Head of caudate nucleus (tissue), 42 donors: ENCODE measurements at places on chromosomes 12 and 14.
A peak's percentile ranks its signal among the peaks of the same experiment; 100 is the strongest.

- DNase-seq, result no peak
Measured at GRCh38 chr14:61632401-61632800, 62.9 kb upstream of the HIF1A start.

DNA sequence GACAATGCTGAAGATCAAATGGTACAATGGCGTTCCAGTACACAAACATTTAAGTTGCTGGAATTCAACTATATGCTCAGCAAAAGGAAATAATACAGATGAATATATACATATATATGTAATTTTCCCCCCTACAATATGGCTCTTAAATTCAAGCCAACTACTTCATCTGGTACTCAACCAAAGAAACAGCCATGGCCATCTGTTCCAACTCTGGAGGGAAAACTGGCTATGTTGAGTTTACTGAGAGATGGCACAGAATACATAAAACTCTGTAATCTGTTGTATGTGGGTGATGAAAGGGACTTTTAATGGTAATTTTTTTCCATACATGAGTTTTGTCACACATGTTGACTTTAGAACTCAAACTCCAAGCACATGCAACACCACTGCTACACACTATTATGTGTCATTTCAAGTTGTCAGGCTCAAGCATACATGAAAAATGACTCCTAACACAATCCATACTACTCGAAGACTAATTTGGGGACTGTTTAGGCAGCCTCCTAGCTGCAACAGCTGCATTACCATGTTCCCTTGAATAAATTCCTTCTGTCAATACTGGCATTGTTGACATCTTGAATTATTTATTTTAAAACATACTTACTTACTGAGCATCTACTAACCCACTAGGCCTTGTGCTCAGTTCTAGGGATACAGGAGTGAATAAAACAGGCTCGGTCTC lies 38.2 kb upstream of the MAP3K9 start:
- DNase-seq, result no peak

GRCh38 chr12:89999699-90000505 lies 291.3 kb upstream of the ATP2B1 start:
- no peak for DNase-seq

- no peak for DNase-seq
Measured at GRCh38 chr14:92726135-92726932, 22.1 kb downstream of the LGMN start.

DNA sequence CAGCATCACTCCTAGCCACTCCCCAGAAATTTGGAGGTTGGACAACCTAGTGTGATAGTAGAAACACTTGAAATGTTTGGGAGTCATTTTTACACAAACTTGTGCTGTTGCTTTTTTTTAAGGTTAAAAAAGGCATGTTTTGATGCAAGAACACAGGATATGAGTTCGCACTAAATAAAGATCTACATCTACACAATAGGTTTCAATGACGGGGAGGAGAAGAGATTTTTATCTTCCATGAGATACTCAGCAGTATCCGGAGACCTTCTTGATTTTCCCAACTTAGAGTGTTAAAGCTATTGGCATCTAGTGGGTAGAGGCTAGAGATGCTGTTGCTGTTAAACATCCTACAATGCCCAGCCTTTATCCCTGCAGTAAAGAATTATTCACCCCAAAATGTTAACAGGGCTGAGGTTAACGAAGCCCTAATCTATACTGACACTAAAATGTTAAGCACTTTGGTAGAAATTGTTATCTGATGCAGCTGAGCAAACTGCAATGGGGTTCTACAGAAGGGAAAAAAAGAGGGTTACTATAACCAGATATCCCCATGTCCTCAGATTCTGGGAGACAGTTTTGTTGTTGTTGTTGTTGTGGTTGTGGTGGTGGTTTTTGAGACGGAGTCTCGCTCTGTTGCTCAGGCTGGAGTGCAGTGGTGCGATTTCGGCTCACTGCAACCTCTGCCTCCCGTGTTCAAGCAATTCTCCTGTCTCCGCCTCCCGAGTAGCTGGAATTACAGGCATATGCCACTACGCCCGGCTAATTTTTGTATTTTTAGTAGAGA lies 14.0 kb upstream of the PCNX1 start:
- no peak for DNase-seq

DNA sequence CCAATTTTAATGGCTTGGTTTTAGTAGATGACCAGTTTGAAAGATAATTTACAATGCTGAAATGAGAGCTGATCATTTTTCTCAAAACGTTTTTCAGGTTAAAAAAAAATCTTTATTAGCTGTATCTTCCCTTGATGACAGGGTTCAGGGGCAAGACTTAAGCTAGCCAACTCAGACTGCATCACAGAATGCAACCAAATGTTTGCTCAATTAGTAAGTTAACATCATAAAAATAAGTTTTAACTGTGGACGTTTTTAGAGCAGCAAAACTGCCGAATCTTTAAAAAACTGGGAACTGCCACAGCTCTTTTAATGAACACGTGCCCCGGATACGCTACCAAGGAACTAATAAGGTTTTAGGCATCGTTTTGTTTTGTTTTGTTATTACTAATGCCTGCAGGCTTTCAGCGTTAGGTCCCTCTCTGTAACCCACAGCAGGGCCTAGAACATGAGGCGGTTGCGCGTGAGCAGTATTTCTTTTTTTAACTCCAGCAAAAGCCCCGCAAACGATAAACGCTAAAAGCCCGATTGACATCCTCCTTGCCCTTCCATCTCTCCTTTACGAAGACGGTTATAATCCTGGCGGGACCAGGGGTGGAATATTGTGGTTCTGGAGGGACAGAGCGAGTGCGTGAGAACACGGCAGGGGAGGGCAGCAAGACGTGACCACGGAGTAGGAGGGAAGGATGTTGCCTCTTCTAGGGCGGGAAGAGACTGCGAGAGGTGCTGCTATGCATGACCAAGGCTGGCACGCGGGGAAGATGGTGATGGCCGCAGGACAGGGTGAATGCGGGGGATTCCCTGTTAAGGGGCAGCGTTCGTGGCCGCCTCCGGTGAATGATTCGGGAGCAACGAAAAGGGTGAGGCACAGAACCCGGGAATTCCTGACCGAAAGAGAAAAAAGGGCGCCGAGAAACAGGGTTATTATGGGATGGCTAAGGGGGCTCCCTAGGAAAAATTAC lies 652 bp downstream of the SUPT16H start:
- DNase-seq, result peak; percentile 16

- no peak for DNase-seq
Measured at GRCh38 chr12:63037746-63038712, 103.1 kb upstream of the PPM1H start.

DNA sequence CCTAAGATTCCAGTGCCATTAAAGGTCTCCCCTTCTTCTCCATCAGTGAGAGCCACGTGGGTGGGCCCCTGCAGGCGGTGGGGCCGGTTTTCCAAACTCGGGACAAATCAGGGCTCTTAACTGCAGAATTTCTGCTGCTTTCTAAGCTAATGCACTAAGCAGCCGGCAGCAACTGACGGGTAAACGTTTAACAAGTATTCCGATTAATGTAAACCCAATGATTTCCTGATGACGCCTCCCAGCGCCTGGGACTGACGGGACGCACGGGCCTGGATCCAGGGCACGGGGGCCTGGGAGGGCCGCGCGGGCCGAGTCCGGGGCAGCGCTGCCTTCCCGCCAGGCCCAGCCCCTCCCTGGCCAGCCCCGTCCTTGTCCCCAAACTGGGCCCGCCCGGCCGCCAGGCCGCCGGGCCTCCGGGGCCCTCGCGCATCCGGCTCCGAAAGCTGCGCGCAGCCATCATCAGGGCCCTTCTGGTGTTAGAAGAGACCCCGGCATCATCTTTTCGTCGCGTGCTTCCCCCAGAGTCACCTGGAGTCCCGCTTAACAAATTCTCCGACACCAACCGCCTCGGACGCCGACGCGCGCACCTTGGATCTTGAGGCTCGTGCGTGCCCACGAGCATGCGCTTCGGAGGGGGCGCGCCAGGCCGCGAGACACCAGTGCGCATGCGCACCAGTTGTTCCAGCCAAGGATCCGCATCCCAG lies at the start of gene MLH3:
Gene MLH3 (minus strand): TSS at position 616 of the 704 bp plus-strand sequence. CDS start 1,812 bp downstream, outside the sequence.
- peak; percentile 93 for DNase-seq

GRCh38 chr14:56211084-56211483 lies 92.9 kb downstream of the PELI2 start:
- no peak for DNase-seq

DNA sequence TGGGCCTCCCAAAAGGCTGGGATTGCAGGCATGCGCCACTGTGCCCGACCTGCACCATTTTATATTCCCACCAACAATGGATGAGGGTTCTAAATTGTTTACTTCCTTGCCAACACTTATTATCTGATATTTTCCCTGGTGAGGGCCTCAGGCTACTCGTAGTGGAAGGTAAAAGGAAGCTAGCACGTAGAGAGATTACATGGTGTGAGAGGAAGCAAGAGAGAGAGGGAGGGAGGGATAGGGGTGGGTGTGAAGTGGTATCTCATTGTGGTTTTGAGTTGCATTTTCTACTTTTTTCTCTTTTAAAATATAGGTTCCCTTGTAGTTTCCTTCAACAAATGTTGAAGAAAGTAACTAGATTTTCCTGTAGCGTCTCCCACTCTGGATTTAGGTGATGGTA lies 30.9 kb downstream of the MYO1H start:
- no peak for DNase-seq

DNA sequence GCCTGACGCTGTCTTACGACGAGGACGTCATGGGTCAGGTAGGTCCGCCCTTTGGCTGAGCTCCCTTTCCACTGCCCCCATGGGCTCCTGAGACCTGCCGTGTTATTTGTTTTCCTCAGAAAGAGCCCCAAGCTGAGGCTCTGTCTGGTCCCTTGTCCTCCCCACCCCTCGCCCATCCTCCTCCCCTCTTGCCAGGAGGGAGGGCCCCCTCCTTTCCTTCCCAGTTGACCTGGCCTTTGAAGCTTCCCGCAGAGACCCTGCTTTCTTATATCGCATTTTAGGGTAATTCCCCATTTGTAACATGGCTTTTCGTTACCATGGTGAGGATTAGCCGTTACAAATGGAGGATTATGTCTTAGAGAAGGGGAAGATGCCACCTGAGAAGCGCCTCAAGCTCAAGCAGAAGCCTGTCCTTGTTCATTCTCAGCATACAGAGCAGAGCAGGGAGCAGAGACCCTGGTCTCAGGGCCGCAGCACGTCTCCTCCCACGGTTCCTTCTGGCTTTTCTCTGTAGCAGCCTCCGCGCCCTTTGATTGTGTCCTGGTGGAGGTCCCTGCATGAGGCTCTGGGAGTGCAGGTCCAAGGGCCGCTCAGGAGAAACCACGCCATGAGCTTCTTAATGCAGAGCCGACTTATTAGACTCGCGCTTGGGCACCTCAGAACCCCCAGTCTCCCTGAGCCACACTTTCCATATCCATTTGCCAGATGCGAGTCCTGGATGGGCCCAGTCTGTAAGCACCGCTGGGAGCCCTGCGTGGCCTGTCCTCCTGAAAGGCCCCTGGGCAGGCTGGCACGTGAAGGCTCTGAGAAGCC lies 47.2 kb downstream of the UBE3B start:
- no peak for DNase-seq

DNA sequence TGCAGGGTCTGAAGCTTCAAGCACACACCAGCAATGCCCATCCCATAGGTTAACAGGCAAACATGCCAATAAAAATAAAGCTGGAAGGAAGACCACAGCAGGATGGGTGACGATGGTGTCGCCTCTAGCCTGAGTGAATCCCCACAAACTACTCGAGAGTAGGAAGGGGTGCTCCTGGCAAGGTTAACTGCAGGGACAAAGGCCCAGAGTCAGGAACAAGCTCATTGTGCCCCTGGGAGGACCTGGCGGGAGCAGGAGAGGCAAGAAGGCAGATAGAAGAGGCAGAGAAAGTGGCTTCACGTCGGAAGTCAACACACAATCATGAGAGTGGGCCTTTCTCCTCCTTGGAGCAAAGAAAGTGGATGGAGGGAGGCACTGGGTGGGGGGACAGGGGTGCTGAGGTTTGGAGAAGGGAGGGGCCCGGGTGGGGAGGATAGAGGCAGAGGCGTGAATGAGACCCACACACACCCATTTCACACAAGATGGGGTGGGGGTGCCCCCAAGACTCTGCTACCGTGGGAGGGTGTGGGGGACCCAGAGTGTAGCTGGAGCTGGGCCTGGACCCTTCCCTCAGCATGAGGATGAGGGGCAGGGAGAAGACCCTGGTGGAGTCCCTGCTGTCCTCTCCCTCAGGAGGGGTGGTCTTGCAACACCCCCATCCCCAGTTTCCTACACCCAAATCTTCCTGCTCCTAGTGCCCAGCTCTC lies 43.1 kb downstream of the DIO3 start:
- DNase-seq, result no peak

DNA sequence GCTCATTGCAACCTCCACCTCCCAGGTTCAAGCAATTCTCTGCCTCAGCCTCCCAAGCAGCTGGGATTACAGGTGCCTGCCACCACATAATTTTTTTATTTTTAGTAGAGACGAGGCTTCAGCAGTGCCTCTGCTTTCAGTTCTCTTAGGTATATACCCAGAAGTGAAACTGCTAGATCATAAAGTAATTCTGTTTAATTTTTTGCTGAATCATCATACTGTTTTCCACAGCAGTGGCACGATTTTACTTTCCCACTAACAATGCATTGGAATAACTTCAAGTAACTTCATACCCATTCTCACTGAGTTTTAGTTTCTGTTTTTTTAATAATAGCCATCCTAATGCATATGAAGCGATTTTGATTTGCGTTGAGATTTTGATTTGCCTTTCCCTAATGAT lies 148.0 kb upstream of the G2E3 start:
- no peak for DNase-seq

DNA sequence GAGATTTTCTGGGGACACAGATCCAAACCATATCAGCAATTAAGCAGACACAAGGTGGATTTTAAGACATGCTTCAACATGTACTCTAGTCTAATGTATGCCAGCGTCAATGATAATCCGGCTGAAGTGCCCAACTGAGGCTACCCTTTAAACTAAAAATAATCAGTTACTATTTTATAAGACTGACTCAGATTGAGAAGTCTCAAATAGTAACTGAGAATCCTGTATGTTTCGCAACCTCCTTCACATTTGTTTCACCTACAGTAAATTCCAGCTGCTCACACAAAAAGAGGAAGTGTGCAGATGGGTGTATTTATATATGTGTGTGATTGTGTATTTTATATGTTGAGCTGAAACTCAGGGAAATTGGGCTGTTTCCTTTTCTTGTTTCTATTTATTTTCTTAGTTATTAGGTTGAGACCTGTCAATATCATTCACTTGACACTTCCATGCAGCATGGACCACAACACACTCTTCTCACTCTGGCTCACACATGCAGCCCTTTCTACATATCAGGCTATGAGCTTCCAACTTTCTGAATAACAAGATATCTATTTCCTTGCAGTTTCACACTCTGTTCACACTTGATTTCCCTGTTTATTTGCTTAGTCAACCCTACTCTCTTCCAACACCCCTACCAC lies 1224.9 kb upstream of the TMEM132C start:
- DNase-seq, result no peak

GRCh38 chr14:69370061-69370460 lies 28.0 kb downstream of the ERH start:
- no peak for DNase-seq

DNA sequence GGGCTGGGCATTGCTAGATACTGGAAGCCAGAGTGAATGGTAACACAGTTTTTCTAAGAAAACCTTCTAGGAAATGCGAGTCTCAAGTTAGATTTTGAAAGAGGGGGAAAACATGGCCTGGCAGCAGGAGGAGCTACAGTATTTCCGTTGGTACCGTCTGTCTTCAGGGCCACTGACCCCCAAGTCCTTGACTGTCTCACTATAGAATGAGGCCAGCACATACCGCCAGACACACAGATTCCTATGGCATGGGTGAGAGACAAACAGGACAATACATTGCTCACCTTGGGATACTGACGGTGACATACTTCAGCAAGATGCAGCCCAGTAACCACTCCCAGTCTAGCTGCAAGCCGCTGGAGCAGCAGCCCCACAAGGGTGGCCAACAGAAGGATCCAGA lies 21.7 kb downstream of the SLC11A2 start:
- no peak for DNase-seq

- no peak for DNase-seq
Measured at GRCh38 chr14:91339671-91340369, 77.8 kb downstream of the CCDC88C start.

- DNase-seq, result no peak
Measured at GRCh38 chr12:40002178-40003169, 103.4 kb downstream of the SLC2A13 start.
